ENCODE measurements at places on chromosomes 1 and 21.

DNA sequence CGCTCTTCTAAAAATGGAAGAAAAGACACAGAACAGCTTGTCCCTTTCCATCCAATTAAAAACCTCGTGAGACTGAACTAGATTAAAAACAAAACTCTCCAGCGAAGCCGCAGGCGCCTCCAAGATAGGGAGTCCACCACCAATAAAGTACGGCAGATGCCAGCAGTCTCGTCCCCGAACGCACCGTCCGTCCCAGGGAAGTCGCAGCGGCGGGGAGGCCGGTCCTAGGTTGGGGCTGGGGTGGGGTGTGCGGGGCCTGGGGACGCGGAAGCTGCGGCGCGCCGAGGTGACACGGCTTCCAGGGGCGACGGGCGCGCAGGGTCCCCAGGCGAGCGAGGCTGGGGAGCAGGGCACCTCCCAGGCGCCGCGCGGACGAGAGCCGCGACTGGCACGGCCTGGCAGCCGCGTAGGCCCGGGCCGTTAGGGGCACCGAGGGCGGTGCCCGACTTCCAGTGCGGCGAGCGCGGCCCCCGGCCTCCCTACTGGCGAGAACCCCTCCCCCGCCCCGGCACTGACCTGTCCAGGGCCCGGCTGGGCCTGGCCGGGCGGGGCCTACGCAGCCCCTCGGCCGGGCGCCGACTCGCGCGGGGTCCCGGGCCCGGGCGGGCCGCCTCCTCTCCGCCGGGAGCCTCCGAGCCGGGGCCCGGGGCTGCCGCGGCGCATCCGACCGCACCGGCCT lies 28.3 kb upstream of the A3GALT2 start:
- DNase-seq: peak; percentile 72

GRCh38 chr1:57089855-57090254 lies 124.0 kb upstream of the C8B start:
- no peak for DNase-seq

DNA sequence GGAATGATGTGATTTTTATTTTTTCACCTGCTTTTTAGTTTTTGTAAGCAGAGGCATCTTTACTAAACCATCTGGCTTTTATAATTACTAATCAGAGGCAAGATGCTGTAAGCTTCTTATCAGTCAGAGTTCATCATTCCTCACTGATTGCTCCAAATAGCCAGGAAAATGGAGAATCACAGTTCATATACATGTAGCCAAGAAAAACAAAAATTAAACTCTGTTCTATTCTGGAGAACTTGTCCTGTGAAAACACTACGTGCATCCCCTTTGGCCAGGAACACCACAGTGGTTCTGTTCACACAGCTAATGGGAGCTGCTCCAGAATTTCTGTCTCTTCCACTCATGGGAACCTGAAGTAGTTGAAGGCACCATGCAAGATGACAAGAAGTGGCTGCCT lies 725.5 kb upstream of the CHRM3 start:
- no peak for DNase-seq

DNA sequence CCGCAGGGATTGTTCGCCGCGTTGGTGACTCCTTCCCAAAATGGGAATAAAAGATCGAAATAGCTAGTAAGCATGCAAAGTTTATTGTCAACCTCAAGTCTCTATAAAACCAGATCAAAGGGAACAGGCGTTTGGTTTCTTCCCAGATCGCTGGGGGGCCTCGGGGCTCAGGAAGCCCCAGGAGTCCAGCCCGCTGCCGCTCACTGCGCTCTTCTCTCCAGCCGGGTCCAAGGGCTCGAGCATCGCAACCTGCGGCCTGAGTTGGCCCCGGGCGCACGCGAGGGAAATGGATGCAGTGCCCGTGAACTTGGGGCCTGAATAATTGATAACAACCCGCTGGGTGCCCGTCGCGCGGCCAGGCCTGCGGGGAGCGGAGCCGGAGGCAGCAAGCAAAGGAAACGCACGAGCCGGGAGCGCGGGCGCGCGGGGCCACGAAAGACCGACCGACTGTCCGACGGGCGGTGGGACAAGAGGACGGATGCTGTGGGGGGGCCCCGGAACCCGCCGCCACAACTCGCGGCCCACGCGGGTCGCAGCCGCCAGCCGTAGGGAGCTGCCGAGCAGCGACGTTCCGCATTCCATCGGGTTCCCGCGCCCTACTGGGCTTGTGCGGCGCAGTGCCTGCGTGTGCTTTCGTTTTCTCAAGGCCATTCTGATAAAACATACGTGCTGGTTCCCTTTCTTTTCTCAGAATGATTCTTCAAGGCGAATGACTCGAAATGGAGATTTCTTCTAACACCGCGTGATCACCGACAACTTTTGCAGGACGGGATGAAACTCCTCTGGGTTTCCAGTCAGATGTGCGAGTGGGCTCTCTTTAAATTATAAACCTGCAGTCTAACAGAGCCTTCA lies 14.0 kb upstream of the ALX3 start:
- peak; percentile 45 for DNase-seq

GRCh38 chr1:165239873-165240272 lies 116.6 kb downstream of the LMX1A start:
- DNase-seq: no peak

- DNase-seq: no peak
These were observed 43.6 kb downstream of the C21orf91 start for GRCh38 chr21:17775431-17776126.

- DNase-seq: no peak
These were observed 6.4 kb upstream of the DUSP12 start for GRCh38 chr1:161743231-161743630.

GRCh38 chr1:33050221-33051076 lies 13.8 kb upstream of the AK2 start:
- no peak for DNase-seq

- DNase-seq: no peak
These were observed 23.7 kb downstream of the VANGL1 start for GRCh38 chr1:115665319-115666096.

- no peak for DNase-seq
These were observed 649.9 kb downstream of the KIF26B start for GRCh38 chr1:245804696-245805095.

DNA sequence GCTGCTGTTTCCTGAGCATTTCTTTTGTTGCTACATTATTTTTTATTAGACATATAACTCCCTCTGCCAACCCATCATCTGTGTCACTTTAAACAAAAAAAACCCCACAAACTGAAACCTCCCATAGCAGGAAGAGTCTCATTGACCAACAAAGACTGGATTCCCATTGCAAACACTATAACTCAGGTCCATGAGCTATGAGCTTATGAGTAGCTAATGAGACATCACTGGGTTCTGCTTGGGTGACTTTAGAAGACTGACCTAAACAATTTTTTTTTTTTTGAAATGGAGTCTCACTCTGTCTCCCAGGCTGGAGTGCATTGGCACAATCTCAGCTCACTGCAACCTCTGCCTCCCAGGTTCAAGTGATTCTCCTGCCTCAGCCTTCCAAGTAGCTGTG lies 212.8 kb downstream of the LTN1 start:
- no peak for DNase-seq

GRCh38 chr21:17270229-17270628 lies 242.6 kb upstream of the CXADR start:
- DNase-seq: no peak

DNA sequence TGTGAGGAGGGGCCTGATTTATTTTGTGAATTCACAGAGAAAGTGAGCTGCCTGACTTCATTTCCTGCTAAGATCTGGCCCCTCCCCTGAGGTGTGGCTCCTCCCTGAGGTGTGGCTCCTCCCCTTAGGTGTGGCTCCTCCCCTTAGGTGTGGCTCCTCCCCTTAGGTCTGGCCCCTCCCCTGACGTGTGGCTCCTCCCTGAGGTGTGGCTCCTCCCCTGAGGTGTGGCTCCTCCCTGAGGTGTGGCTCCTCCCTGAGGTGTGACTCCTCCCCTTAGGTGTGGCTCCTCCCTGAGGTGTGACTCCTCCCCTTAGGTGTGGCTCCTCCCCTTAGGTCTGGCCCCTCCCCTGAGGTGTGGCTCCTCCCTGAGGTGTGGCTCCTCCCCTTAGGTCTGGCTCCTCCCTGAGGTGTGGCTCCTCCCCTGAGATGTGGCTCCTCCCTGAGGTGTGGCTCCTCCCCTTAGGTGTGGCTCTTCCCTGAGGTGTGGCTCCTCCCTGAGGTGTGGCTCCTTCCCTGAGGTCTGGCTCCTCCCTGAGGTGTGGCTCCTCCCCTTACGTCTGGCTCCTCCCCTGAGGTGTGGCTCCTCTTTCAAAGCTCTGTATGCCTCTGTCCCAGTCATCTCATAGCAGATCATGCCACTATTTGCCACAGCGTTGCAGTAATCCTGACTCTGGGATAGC lies 26.9 kb upstream of the LRRC3 start:
- DNase-seq: peak; percentile 24

- no peak for DNase-seq
These were observed 55.2 kb downstream of the PUM1 start for GRCh38 chr1:31010086-31010989.

DNA sequence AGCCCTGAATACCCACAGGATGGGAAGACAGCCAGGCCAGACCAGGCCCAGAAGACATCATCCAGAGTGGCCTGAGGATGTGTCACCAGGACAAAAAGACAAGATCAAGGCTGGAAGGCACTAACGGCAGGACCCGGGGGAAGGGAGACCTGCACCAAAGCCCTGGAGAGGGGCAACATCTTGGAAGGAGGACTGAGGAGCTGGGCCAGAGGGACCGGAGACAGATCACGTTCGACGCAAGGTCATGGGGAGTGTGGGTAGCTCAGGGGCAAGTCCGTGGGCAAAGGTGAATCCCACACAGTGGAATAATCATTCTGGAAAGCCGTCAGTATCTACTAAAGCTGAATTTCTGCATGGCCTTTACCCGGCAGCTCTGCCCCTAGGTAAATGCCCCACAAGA lies 478.6 kb downstream of the MATN1 start:
- no peak for DNase-seq

DNA sequence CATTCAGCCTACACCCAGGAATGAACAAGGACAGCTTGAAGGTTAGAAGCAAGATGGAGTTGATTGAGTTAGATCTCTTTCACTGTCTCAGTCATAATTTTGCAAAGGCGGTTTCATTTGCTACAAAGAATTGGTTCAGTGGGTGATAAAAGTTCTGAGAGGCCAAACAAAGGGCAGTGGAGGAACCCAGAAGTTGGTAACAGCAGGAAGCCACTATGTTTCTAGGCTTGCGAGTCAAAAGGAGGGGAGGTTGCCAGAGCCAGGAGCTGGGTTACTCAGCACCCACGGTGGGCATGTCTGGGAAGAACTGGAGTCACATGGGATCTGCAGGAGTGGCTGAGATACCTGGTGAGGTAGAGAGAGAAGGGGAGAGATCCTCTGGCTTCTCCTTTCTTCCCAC lies 64.2 kb upstream of the MRPS6 start:
- no peak for DNase-seq

- DNase-seq: no peak
These were observed 1.6 kb downstream of the SOX13 start for GRCh38 chr1:204074274-204075138.

DNA sequence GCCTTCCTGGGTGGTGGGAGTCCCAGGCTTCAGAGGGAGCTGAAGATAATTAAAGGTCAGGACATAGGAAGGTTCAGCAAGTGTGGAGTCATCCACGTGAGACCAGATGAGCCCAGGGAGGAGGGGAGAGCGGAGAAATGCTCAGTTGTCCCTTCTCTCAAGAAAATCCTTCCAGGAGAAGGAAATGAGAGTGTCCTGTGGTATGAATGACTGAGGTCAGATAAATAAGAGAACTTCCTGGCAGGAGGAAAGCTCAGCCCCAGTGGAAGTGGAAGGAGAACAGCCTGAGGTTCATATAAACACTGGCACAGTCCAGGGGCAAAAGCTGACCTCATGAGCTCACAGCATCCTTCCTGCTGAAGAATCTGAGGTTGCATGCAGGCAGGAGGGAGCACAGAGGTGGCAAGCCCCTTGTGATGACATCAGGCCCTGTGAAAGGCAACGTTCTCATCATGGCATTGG lies 97.6 kb downstream of the NAV1 start:
- no peak for DNase-seq

- DNase-seq: no peak
These were observed 29.1 kb downstream of the SERINC2 start for GRCh38 chr1:31441970-31442647.

GRCh38 chr1:230099465-230099864 lies 32.4 kb downstream of the GALNT2 start:
- no peak for DNase-seq

GRCh38 chr1:6198646-6199297 lies 623 bp downstream of the RPL22 start:
- DNase-seq: no peak

DNA sequence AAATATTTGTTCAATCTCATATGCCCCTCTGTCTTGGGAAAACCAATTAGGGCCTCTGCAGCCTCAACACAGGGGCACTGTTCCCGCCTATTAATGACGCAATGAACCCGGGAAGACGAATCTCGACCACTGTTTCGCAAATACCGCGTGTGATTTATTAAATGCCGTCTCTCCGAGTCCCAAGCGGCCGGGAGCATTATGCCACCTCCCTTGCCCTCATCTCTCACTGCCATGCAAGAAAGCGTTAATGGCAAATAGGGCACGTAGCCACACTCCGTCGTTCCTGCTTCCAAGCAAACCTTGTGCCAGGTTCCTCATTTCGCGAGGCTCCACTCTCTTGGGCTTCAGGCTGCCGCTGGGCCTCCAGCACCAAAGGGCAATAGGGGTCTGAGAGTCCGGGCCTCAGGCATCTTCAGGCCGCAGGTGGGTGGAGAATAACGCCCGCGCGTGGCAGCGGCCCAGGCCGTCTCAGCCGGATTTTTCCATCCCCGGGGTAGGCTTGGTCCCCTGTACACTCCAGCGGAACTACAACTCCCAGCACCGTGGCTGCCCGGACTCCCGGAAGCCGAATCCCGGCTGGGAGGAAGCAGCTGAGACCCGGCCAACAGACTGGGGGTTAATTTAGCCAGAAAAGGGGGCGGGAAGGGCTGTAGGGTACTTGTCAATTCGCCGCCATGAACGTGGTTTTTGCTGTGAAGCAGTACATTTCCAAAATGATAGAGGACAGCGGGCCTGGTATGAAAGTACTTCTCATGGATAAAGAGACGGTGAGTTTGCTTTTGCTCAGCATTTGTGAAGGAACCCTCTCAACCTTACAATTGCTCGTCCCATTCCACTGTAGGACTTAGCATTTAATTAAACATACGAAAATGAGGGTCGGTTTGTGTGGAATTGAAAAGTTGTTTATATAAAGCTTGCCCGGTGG lies at the start of gene VPS45:
Gene VPS45 (plus strand): TSS at position 593 of the 925 bp plus-strand sequence. CDS start 82 bp downstream, at position 675.
- peak; percentile 71 for DNase-seq

GRCh38 chr1:62744611-62745577 lies 39.0 kb upstream of the ATG4C start:
- no peak for DNase-seq

DNA sequence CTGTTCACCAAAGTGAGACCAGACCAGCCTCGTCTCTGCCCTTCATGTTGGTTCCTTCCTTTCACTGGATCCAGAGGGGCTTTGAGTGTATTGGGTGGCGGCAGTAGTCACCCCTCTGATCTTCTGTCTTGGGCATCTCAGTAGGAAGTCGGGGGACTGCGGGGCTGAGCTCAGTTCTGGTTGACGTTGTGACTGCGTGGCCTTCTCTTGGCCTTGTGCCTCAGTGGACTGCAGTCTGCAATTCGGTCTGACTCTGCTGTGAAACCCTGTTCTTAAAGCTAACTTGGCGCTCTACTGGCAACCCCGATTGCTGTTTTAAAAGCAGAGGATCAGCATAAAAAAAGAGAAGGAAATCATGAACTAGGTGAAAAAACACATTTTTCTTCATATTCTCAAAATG lies 56.7 kb downstream of the SLC37A1 start:
- DNase-seq: no peak
